ENCODE measurements at places on chromosomes 4 and X. TPM values are rescaled to one million over a fixed set of nuclear protein-coding genes. Genes with fewer than 3 reads are reported as not detected.

- DNase-seq: no peak
These were observed 129.2 kb upstream of the TRIM2 start for GRCh38 chr4:153074936-153075630.

GRCh38 chrX:129736491-129736890, 2.3 kb upstream of the XPNPEP2 start:
- DNase-seq: no peak

GRCh38 chr4:123479944-123480343, 83.3 kb downstream of the SPRY1 start:
- DNase-seq: no peak

DNA sequence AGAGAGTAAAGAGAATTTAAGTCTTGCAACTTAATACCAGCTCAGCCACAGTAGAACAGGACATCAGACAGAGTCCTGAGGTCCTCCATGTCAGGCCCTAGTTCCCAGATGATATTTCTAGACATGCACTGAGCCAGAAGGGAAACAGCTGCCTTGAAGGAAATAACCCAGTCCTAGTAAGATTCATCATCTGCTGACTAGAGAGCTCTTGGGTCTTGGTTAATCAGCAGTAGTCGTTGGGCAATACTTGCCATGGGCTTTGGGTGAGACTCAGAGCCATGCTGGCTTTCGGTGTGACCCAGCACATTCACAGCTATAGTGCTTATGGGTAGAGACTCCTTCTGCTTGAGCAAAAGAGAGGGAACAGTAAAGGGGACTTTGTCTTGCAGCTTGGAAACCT, 379.1 kb downstream of the AR start:
- DNase-seq: no peak

DNA sequence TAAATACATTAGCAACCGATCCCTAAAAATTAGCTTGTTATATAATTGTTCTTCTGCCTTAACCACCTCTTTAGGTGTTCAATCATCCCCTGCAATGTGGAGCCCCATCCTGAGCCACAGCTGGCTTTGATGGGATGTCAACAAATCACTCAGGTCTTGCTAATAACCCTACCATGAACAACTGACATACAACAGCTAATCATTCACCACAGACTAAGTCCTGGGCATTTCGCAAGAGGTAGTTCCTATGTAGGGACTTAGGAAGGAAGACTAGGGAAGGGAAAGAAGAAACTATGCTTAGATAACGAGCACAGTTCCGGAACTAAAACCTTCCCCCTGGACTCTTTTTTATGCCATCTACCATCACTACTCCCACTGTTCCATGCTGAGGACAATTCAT, 63.6 kb upstream of the PTCHD1 start:
- no peak for DNase-seq

- DNase-seq: no peak
These were observed 84.3 kb downstream of the PDLIM5 start for GRCh38 chr4:94536049-94536448.

GRCh38 chrX:56130436-56130835, 101.7 kb upstream of the KLF8 start:
- DNase-seq: no peak

- DNase-seq: no peak
These were observed 3.8 kb downstream of the ARHGAP10 start for GRCh38 chr4:147735413-147736301.

GRCh38 chr4:164890691-164891090, 13.7 kb downstream of the APELA start:
- no peak for DNase-seq

- no peak for DNase-seq
These were observed 28.4 kb upstream of the ADH7 start for GRCh38 chr4:99463566-99463965.

DNA sequence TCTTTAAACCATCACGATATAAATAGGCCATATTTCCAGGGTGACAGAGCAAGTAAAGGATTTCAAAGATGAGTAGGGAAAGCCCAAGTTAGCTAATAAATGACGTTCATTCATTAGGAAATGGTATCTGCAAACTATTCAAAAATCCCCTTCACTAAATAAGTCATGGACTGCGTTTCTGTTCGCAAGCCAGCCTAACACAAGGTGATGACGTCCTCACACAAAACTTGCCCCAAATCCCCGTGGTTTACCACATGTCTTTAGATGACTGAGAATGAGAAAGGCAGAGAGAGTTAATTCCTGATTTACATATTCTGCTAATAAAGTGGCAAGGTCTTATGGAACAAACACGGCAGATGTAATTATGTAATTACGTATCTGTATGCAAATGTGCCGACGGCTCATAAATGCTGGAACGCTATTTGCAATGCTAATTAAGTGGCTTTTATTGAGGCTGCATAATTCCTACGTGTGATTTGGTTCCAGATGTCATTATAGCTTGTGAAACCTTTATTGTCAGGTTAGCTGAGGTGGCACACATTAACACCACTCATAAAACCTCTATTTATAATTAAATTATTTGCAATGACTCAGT, 437.7 kb upstream of the FRG1 start:
- DNase-seq: no peak

ODAPH gene
- total RNA-seq: not detected

VCX gene
- not detected for total RNA-seq

VSIG4 gene
- total RNA-seq: not detected

FATE1 gene
- not detected for total RNA-seq

GPRASP1 gene
- 3.6 TPM for total RNA-seq

DDX53 gene
- total RNA-seq: not detected

EDA gene
- total RNA-seq: 0.65 TPM

Measured in chondrocyte (in vitro differentiated cells).